ENCODE measurements at places on chromosomes 1 and 21. TPM values are rescaled to one million over a fixed set of nuclear protein-coding genes. Genes with fewer than 3 reads are reported as not detected.

Gene LRRN2
- total RNA-seq = 0.35 TPM

Gene ST7L
- total RNA-seq = 14.8 TPM

Gene VANGL2
- total RNA-seq = 17.7 TPM

Gene CELA2B
- total RNA-seq = not detected

Gene GNAI3
- total RNA-seq = 25.9 TPM

GRCh38 chr1:51648180-51649109 lies 31.6 kb downstream of the OSBPL9 start:
- peak; percentile 38 for DNase-seq

DNA sequence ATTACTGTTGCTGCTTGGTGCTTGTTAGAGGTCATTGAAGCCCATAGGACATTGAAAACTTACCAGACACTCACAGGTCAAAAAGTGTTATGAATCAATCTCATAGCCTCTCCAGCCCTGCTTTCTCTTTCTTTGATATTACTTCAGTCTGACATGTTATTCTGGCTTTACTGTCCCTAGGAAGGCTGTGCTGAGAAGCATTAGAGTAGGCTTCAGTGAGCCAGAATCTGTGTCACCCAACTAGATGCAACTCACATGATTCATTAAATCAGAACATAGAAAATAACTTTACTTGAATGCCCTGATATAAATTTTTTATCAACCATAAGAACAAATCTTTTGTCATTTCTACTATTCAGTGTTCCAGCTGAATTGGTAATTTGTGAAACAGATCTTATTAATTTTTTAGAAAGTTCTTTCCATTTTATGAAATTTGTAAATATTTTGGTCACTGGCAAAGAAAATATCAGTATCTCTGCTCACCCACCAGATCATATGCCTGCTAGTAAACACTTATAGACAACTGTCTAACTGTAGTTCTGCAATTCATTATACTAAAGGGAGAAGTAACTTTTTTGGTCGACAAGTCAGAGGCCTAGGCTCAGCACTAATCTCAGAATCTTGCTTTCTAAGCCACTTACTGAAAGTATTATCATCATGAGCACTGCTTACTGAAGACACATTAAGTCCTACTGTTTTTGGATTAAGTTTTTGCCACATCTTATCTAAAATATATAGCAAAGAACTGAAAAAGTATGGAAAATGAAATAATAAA lies 48.2 kb downstream of the RPAP2 start:
- no peak for DNase-seq

GRCh38 chr1:28737307-28738132 lies 780 bp downstream of the YTHDF2 start:
- DNase-seq = peak; percentile 70

DNA sequence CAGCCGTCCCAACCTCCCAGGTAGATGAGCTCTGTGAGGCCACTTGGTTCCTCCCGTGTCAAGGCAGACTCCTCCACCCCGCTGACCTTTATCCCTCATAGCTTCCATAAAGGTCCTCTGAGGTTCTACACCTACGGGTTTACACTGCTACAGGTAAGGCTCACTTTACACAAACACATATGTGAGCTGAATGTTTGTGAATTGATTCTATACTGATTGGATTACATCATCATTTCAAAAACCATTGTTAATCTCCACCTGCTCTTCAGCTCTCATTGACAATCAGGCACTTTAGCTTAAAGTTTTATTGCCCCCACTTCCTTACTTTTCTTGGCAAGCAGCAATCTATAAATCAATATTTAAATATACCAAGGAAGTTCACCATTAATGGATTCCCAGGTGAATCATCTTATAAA lies 12.8 kb upstream of the RGS16 start:
- no peak for DNase-seq

GRCh38 chr1:53526451-53527101 lies 67.4 kb downstream of the DMRTB1 start:
- DNase-seq = no peak

DNA sequence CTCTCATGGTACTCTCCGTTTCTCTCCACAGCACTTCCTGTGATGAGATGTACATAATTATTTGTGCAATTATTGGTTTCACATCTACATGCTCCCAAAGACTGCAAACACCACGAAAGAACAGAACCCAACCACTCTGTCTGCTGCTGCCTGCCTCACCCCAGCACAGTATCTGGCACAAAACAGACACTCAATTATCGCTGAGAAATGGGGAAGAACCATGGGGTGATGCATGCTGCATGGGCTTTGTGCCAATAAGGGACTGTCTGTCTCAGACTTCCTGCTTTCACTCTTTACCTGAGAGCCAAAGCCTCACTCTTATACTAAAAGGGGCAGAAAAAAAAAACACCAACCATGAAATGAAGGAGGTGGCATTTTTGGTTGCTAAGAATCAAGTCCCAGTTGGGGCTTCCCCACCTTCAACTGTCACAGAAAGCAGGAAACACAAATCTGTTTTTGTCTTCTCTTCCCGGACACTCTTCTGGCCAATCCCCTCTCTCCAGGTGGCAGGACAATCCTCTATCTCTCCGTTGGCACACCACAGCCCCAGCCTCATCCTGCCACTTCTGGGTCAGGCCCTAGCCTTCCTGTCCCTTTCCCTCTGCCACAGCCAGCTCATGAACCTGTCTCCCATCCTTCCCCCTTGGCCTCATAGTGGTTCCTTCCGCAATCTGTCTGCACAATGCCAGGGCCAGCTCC lies 82.0 kb downstream of the TGFBR3 start:
- DNase-seq = no peak

GRCh38 chr1:106548726-106549125 lies 507.7 kb upstream of the PRMT6 start:
- no peak for DNase-seq

GRCh38 chr21:40512590-40512989 lies 334.4 kb downstream of the DSCAM start:
- no peak for DNase-seq

GRCh38 chr21:46049890-46050667 lies 47.8 kb upstream of the COL6A2 start:
- no peak for DNase-seq

GRCh38 chr1:241838897-241839296 lies 9.1 kb upstream of the EXO1 start:
- DNase-seq = no peak

GRCh38 chr1:170705981-170706380 lies 42.0 kb downstream of the PRRX1 start:
- no peak for DNase-seq

- DNase-seq = no peak
Observed at GRCh38 chr21:43757601-43758000, 18.5 kb downstream of the CSTB start.

DNA sequence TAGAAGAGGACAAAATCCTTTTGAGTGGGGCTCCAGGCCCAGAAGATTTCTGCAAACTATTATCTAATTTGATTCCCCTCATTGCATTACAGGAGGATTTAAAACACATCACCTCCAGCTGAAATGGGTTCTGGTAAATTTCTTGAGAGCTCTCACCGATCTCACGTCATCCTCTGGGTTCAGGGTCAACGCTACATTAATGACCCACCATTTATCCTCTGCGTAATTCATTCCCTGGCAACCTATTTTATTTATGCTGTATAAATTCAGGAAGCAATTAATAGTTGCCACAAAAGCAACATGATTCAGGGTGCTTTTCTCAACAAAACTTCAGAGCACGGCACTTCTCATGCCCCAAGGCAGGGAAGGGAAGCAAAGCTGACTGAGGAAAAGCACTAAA lies 38.9 kb downstream of the LMX1A start:
- DNase-seq = no peak

- DNase-seq = no peak
Observed at GRCh38 chr1:220421508-220421907, 106.4 kb upstream of the MARK1 start.

DNA sequence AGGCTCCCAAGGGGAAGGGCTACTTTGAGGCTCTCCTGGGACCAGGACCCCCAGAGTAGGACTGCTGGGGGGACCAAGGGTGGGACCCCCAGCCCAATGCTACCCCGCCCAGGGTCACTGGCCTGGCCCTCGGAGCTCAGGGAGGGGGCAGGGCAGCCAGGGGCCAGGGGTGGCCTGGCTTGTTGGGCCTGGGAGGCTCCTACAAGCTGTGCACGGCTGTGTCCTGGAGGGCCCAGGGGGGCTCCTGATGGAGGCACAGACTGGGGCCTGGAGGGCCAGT lies 2.2 kb downstream of the HES4 start:
- DNase-seq = no peak

DNA sequence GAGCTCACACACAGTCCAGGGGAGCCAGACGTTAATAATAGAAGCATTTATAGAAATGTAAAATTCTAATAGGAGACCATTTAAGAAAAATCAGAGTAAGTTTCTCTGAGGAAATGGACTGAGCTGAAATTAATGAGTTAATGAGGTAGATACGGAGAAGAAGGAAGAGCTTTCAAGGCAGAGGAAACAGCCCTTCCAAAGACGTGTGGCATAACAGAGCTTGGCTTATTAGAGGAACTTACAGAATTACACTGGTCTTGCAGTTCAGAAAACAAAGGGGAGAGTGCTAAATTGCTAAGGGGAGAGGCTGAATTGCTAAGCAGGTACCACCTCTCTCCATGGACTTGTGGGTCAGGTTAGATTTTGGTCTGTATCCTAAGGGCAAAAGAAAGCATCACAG lies 8.2 kb upstream of the PIGK start:
- no peak for DNase-seq

- peak; percentile 88 for DNase-seq
Observed at GRCh38 chr1:12040457-12041051, 21.3 kb downstream of the MIIP start.

DNA sequence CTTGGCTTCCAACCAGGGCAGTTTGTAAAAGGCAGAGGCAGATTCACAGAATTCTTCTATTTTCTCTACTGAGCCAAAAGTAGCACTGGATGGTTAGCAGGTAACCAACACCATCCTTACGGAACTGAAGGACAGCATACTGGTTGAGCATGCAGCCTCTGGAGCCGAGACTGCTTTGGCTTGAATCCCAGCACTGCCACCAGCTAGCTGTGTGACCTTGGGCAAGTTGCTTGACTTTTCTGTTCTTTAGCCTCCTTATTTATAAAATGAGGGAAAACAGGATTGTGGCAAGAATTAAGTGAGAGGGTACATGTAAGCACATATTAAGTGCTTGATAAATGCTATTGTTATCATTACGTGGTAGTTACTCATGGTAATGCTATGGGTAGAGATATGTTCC lies 19.5 kb downstream of the CACNA1S start:
- DNase-seq = no peak

GRCh38 chr1:162868972-162869371 lies 8.0 kb upstream of the CCDC190 start:
- no peak for DNase-seq

- DNase-seq = no peak
Observed at GRCh38 chr1:109806733-109807400, 43.1 kb upstream of the EPS8L3 start.

GRCh38 chr1:109481646-109482045 lies 2.1 kb upstream of the ATXN7L2 start:
- DNase-seq = no peak

- no peak for DNase-seq
Observed at GRCh38 chr1:54337928-54338327, 68.3 kb downstream of the SSBP3 start.

Data from renal cortical epithelial cell (primary cell).